ENCODE measurements at places on chromosomes 5 and 9.

- DNase-seq: no peak
These were observed 7.4 kb downstream of the SLC12A7 start for GRCh38 chr5:1104327-1105006.

GRCh38 chr5:14935341-14935740, 63.8 kb upstream of the ANKH start:
- no peak for DNase-seq

DNA sequence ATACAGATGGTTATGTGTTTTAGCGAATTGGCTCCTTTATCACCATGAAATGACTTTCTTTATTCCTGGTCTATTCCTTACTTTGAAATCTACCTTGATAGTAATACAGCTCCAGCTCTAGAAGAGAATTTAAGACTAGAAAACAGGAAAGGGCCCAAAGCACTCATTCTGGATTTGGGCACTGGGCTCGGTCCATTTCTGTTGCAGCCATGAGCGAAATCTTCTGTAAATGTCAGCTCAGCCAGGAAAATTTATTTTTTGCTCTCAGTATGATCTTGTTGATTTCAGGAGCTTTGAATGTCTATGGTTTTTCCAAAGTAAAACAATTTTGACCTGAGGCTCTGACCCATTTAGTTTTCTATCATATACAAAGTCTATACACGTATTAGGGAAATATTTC, 104.1 kb downstream of the DIRAS2 start:
- DNase-seq: no peak

- DNase-seq: no peak
These were observed 229.9 kb downstream of the PIK3R1 start for GRCh38 chr5:68445257-68446069.
